Right forelimb (tissue), 1 donor: ENCODE measurements at places on chromosomes 16 and 17.

DNA sequence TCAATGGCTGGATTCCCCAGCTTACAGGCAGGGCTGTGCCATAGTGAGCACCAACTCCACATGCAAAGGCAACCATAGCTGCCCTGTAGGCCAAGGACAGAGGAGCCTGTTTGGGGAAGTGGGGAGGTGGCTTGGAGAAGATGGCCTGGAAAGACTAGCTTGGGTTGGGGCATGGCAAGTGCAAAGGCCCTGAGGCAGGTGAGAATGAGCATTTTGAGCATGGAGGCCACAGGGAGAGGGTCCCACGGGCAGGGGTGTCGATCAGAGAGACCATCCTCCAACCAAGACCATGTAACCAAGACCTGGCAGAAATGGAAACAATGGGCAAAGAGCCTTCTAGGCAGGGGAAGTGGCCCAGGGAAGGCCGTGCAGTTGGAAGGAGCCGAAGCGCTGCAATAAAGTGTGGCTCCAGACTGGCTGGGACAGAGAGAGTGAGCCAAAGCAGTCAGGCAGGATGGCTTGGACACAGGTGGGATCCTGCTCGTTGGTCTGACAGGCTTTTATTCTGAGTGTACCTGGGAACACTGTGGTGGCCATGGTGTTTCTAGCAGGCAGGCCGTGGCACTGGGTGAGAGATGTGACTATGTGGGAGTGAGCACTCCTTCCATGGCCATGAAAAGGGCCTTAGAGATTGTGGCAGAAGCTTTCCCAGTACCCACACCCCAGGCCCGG is 24.8 kb upstream of the MPRIP start:
- no peak for DNase-seq

GRCh38 chr16:26281381-26282110 is 589.8 kb downstream of the HS3ST4 start:
- DNase-seq, result no peak

GRCh38 chr16:29815032-29815721 is 775 bp upstream of the PAGR1 start:
- no peak for DNase-seq

DNA sequence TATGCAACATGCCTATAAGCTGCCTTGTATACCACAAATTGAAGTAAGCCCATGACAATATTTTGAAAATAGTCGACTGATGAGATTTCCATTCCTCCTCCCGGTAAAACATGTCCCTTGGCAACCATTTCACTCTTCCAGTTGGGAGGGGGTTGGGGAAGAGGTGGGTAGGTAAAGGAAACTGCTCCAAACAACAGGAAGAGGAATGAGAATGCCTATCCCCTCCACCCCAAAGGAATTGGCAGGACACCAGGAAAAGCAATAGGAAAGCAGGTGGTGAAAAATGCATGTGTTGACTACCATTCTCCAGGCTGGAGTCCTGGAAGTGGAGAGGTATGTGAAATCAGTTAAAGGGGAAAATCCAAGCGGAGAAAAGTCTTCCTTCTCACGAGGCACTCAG is 455.9 kb upstream of the PSMD7 start:
- DNase-seq, result no peak

GRCh38 chr16:21134053-21134452 is 16.6 kb downstream of the DNAH3 start:
- DNase-seq, result no peak

DNA sequence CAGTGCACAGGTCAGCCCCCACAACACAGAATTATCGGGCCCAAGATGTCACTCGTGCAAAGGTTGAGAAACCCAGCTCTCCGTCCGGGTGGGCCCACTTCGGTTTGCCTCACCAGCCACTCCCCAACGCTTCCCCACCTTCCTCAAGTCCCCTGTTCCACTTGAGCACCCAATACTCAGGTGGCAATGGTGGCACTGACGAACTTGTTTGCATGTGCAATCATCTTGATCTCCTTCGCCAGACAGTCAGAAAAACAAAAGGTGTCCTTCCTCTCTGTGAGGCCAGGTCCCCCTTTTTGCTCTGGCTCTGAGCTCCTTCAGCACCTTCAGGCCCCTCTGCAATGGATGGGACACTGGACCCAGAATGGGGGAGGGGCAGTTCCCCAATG is 3.7 kb downstream of the GGA2 start:
- DNase-seq, result no peak

GRCh38 chr17:69978056-69978646 is 96.9 kb upstream of the KCNJ16 start:
- no peak for DNase-seq
